Hematopoietic multipotent progenitor cell treated with erythropoietin and hydrocortisone succinate and interleukin-3 and kit ligand, for 8 days (in vitro differentiated cells): ENCODE measurements at places on chromosomes 5 and 9.

DNA sequence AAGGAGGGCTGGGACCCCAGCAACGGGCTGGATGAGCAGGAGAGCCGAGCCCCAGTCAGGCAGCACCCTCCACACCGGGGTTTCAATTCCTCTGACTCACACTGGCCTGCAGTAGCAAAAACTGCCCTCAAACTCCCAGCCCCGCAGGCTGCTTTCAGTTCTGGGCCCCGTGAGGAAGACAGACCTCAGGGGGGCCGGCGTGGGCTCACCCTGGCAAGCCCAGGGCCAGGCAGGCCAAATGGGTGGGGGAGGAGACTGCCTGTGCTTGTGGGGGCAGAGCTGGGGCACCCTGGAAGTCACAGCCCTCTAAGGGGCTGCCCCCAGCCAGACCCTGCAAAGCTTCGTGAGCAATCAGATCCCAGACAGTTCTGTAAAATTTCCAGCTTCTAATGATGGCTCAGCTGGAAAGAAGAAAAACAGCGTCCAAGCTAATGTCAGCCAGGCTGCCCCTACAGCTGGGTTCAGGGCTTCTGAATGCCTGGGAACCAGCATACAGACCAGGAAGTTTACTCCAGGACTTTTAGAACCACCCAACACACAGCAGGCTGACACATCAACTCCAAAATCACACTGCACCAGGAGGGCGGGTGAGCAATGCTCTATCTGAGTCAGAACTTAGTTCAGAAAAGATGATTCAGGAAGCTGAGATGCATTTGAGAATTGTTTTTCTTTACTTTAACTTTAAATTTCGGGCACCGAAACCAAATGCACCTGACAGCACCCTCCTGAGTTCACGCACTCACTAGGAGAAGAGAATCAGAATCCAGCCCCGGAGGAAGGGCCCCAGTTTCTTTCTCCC is 34.7 kb downstream of the LPCAT1 start:
- no peak for DNase-seq

DNA sequence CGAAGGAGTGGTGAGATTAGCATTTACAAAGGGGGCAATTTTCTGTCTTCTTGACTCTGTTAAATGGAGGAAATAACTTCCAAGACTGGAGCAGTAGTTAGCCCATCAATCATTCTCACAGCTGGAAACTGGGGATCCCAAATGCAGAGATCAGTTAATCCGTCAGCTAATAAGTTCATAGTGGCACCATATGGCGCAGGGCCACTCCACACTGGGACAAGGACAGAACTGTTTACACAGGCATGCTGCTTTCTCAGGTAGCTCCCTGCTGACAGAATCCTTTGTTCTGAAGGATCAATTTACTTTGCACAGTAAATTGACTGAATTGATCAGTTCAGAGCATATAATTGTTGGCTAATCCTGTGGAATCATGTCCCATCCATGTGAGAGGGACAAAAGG is 395.7 kb downstream of the TMEM161B start:
- DNase-seq, result no peak

DNA sequence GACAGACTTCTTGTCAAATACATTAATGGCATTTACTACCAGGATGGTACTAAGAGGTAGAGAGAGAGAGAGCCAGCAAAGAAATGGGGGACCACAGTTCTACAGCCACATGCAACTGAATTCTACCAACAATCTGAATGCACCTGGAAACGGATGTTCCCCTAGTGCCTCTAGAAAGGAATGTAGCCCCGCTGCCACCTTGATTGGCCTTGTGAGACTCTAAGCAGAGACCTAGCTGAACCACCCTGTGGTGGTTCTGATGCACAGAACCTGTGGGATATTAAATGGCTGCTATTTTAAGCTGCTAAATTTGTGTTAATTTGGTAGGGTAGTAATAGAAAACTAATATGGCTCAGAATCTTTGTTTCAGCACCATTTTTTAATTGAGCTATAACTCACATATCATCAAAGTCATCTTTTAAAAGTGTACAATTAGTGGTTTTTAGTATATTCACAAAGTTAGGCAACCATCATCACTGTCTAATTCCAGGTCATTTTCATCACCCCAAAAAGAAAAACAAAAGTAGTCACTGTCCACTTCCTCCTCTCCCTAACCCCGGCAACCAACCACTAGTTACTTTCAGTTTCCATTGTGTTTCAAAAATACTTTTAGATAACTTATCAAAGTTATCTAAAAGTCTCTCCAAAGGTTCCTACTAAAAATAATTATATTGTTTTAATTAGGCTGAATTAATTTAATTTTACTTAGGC is 51.7 kb downstream of the CPLANE1 start:
- DNase-seq, result no peak

DNA sequence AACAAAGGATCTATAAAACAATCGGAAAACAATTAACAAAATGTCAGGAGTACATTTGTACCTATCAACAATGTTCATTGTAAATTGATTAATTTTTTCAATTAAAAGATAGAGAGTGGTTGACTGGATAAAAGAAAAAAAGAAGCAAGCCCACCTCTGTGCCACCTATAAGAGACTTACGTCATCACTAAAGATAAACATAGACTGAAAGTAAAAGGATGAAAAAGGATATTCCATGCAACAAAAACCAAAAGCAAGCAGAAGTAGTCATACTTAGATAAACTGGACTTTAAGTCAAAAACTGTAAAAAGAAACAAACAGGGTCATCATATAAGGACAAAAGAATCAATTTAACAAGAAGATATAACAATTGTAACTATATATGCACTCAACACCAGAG is 197.4 kb downstream of the RASEF start:
- no peak for DNase-seq

- no peak for DNase-seq
Measured at GRCh38 chr5:120207129-120207528, 257.0 kb upstream of the PRR16 start.

DNA sequence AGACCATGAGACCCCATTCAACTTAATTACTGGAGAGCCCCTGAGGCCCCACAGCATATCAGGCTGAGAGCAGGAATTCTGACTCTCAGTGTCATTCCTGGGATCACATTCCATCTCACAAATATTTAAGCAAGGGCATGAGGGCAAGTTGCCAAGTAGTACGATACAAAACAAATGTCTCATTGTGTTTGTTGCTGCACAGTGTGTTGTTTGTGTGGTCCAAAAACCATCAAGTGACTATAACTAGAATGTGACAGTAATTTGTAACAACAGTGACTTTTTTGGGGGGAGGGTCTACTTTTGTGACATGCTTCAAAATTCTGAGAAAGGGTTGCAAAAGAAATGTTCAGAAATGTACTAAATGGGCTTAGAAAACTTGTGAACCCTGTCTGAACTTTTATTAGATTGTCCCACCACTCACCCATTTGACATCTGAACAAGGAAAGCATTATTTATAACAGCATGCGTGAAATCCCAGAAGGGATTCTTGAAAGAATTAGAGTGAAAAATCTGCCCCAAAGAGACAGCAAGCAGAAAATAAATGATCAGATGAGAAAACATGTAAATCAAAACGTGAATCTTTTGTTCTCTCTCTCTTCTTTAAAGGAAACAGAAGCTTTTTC is 347.0 kb downstream of the NTRK2 start:
- DNase-seq, result no peak

DNA sequence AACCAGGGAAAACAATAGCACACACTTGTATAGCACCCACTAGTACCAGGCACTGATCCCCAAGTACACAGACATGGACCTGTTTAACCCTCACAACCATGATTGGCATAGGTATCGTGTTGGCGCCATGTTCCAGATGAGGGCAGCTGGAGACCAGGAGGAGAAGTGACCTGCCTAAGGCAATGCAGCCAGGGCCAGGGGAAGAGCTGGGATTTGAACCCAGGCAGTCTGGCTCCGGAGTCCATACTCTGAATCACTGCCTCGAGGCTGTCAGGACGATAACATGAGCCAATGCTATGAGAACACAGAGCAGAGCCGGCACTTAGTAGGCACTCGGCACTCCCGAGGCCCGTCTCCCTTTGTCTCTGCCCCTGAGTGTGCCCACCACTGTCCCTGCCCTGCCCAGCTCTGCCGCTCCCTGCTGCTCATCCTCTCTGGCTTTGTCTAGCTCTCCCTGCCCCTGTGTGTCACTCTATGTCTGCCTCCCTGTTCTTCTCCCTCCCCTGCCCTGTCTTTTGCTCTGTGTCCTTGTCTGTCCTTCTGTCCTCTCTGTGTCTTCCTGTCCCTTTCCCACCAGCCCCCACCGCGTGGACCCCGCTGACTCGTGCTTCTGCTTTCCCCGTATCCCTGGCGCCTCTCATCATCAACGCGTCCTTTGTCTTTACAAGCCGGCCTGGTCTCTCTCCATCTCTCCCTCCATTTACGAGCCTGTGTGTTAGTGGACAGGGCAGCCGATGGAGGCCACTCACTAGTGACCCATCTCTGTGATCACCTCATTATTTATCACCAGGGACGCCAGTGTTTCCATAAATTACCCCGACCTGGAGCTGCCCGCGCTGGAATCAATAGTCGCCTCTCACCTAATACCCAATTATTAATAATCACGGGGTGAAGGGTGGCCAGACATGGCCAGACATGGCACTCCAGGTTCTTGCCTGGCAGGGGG is 99.4 kb upstream of the MVB12B start:
- no peak for DNase-seq

DNA sequence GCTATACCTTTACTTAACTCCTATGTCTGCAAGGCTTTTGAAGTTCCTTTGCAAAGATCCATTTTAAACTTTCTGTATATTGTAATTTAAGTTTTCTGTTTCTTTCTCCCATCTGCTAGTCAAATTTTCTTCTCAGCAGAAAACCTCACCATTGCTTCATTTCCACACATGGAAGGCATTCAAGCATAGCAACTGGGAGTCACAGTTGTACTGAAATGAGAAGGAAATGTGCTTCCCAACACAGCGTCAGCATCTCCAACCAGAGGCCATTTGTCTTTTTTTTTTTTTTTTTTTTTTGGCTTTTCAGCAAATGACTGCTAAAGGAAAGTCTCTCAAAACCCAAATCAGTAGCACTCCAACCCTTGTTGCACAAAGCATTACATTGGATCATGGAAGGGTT is 92.5 kb downstream of the RAB3C start:
- no peak for DNase-seq

DNA sequence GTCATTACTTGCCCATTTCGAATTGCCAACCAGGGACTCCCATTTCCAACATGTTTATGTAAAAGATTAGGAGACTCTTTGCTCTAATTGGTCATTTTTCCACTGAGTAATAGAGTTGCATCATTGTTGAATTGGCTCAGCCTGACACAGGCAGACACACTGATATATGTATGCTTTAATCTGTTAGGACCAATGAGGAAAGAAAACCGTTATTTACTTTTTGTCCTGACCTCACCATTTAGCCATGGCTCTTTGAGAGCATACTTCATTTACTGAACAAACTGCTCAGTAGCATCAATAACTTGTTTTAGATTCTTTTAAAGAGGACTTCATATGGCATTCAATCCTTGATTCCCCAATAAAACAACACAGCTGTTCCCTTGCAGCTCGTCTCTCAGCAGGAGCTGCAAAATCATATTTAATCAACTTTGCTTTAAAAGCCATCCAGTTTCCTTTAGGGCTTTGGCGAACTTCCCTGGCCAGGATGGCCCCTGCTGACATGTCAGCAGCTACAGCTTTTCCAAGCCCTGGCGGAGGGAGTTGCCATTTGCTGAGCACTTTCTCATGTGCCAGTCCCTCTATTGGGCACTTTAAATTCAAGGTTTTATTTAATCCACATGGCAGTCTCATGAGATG is 251.5 kb upstream of the TNC start:
- no peak for DNase-seq

DNA sequence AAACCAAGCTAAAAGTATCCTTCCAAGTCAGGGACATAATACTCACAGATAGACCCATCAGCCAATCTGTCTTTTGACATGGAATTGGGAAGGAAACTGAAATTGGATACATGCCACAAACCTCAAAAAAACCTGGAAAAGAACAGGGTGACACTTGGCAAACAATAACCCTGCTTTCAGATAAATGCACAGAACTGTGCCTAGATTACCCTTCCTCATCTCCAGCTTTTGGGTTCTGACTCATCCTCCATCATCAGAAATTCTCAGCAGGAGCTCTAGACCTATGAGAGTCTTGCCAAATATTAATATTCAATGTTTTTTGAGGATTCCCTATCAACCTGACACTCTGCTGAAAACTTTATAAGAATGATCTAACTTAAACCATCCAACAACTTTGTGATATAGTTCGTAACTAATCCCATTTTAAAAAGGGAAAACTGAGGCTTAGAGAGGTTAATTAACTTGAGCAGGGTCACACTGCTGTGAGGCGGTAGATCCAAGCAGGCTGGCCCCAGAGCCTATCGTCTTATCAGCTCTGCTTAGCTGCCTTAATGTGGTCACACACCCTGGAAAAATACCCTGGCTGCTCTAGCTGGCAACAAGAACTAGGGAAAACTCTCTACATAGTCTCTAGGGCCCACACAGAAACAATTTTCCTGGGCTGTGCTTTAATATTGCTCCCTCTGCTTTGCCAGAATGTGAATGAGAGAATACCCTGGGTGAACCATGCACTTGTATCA is 157.0 kb upstream of the TRPC7 start:
- DNase-seq, result no peak

- DNase-seq, result no peak
Measured at GRCh38 chr5:127136908-127137307, 63.6 kb upstream of the C5orf63 start.

DNA sequence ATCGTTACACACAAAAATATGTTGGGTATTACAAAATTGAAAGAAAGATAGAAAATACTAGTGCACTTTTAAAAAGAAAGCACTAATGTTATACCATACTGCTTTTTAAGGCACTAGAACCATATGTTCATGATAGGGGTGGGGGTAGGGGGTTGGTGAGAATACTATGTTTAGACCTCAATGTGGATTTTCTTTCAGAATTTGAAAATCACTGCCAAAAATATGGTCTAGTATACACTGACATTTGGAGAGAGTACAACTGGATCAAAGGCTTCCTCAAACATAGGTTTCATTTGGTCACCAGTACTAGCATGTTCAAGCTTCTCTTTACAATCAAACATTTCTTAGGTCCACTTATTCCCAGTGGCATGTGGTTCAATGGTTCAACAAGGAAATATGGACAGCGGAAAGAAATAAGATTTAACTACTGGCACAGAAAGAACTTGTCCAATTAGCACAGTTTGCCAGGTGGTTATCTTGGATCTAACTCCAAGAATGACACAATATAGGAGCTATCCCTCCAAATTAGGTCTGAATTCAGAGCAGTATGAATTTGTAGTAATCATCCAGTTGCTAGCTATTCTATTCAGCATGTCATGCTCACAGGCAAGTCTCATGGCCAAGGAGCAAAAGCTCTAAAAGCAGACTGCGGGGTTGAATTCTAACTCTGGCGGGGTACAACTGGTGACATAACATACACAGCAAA is 139.3 kb downstream of the SLC24A2 start:
- no peak for DNase-seq

GRCh38 chr5:79974886-79975285 is 16.2 kb downstream of the MTX3 start:
- no peak for DNase-seq

DNA sequence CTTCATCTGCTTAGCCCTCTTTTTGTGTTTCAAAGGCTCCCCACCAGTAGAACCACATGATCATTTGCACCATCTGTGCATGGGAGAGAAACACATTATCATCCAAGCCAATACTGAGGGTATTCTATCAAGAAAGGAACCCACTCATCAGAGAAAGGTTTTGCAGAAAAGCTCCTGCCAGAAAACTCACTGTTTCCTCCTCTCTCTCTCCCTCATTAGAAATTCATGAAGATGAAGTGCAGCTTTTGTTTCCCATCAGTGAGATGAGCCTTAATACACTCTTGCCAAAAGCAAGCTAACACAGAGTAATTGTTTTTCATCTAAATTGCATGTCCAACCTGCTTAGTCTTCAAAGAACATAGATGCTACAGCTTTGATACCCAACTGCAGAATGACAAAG is 142.4 kb upstream of the GRAMD2B start:
- DNase-seq, result no peak

GRCh38 chr5:8471581-8471980 is 602.6 kb downstream of the MTRR start:
- DNase-seq, result no peak
